ENCODE measurements at places on chromosomes 3 and 15.

GRCh38 chr3:125381743-125382142, 6.6 kb upstream of the ZNF148 start:
- no peak for DNase-seq

DNA sequence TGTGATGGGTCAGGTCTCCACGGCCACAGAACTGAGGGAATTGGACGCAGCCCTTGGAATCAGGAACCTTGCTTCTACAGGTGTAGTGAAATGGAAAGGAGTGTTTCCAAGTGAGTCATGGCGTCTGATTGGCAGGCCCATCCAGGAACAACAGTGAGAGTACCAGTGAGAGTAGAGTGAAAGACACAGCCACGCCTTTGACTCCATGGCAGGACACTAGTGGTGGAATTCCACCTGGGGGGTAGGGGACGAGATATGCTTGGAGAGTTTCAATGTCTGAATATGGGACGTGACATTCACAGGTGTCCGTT, 3.0 kb upstream of the SLC28A1 start:
- DNase-seq = no peak

GRCh38 chr3:39935261-39935660, 125.9 kb downstream of the MYRIP start:
- no peak for DNase-seq

- no peak for DNase-seq
These were observed 102.7 kb upstream of the MEIS2 start for GRCh38 chr15:37203050-37203449.

GRCh38 chr15:41334293-41335120, 1.8 kb downstream of the NUSAP1 start:
- no peak for DNase-seq

- no peak for DNase-seq
These were observed 84.7 kb downstream of the FGF12 start for GRCh38 chr3:192642651-192643050.

DNA sequence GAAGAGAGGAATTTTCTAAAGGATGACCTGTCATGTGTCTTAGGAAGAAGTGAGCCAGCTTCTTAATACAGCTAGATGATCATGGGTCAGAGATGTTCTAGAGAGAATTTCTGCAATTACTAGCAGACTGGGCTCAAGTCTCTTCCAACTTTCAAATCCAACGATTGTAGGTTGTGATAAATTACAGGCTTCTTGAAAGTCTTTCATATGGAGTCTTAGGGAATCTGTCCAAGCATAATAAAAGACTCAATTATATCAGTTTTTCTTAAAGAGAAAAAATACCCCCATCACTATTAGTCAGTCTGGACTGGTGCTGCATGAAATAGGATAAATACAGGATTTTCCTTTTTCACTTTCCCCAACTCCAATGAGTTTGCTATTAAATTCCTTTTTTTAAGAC, 59.1 kb downstream of the DRD3 start:
- DNase-seq = no peak

- DNase-seq = no peak
These were observed 29.8 kb downstream of the SLC22A14 start for GRCh38 chr3:38311941-38312340.

- no peak for DNase-seq
These were observed 15.1 kb downstream of the CXCR6 start for GRCh38 chr3:45958321-45958791.

DNA sequence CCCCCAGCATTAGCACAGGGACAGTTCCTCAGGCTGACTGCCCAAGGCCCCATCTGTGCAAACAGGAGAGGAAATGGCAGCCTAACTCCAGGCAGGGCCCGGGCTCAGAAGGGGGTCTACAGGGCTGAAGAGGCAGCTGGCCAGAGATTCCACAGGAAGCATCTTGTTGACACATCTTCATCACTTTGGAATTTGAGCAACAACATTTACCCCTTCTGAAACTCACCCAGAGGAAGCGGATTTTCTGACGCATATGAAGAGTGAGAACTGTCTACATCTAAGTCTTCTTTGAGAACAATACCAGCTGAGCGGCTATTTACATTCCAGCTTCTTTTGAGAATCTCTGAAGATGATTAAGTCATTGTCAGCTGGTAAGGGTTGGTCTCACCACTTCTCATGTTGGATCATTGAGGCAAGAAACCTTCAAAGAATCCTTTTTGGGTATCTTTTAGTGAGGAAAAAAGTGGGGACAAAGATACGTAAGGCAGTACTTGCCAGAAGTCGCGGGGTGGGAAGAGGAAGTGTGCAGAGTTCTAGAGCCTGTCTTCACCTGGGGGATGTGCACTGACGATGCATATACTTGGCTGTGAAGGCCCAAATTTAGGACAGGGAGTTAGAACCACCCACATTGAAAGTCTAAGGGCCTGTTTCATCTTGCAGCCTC, 25.4 kb upstream of the SRP14 start:
- peak; percentile 32 for DNase-seq

GRCh38 chr3:70180664-70181063, 131.8 kb downstream of the MDFIC2 start:
- no peak for DNase-seq

GRCh38 chr15:38631119-38632075, 66.8 kb upstream of the RASGRP1 start:
- DNase-seq = no peak

DNA sequence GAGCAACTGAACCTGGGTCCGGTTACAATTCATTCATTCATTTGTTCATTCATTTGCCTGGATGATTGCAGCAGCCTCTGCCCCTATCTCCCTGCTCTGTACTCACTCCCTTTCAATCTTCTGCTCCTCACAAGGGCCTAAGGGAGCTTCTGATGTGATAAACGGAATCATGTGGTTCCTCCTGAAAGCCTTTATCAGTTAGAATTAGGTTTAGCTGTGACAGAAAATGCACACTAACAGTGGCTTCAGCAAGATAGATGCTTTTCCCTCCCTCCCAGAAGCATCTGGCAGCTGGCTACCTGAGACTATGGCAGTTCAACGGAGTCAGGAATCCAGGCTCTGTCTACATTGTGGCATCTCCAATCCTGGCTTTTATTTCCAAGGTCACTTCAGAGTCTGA, 196.0 kb downstream of the ADAMTS9 start:
- DNase-seq = no peak

DNA sequence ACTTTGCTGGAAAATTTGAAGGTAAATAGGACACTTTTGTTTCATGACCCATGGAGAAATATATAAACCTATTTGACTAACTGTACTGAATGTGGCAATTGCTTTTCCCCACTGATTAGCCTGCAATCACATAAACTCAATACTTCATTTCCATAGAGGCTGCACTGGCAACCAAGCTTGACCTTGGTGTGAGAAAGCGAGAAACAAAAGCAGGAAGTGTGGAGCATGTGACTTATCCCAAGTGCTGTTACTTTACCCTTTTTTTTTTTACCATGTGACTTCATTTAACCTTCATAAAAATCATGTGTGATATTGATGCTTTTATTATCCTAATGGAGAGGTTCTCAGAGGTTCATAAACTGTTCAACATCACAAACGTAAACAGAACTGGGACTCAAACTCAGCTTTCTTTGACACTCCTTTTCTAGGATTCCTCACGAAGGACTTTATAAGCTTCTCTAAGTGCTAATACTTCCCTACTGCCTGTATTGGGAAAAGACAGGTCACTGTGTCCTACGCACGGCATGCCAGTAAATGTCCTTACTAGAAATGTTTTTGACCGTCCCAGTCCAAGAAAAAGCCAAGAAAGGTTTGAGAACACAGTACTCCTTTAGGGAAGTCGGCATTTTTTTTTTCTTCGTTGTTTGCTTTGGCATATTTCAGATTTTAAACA, 34.9 kb upstream of the ZNF385D start:
- no peak for DNase-seq
